ENCODE measurements at places on chromosomes 2 and 18.

DNA sequence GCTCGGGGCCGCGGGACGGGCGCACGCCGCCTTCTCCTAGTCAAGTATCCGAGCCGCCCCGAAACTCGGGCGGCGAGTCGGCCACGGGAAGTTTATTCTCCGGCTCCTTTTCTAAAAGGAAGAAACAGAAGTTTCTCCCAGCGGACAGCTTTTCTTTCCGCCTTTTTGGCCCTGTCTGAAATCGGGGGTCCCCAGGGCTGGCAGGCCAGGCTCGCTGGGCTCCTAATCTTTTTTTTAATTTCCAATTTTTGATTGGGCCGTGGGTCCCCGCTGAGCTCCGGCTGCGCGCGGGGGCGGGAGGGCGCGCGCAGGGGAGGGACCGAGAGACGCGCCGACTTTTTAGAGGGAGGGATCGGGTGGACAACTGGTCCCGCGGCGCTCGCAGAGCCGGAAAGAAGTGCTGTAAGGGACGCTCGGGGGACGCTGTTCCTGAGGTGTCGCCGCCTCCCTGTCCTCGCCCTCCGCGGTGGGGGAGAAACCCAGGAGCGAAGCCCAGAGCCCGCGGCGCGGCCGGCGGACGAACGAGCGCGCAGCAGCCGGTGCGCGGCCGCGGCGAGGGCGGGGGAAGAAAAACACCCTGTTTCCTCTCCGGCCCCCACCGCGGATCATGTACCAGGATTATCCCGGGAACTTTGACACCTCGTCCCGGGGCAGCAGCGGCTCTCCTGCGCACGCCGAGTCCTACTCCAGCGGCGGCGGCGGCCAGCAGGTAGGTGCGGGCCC lies 617 bp downstream of the FOSL2 start:
- peak; percentile 64 for DNase-seq

GRCh38 chr18:9531791-9532410 lies 56.6 kb downstream of the RALBP1 start:
- DNase-seq = no peak

GRCh38 chr2:48200620-48201293 lies 294.5 kb upstream of the FBXO11 start:
- no peak for DNase-seq

DNA sequence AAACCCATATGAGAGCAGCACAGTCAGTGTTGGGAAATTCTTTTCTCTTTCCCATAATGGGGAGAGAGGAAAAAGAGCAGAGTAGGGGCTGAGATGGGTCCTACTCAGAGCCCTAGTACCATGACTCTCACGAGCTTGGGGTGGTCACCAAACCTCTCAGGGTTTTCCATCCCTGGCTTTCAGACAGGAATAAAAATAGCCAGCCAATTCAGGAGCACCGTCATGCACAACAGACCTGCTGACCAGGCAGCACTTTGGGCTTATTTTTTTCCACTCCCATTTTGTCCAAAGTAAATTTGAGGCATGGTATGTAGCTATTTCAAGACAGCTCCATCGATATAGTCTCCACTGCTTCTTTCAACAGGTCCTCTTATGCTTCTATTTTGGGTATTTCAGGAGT lies 86.4 kb downstream of the TGFA start:
- DNase-seq = no peak

GRCh38 chr2:178650554-178650953 lies 156.7 kb downstream of the TTN start:
- no peak for DNase-seq

DNA sequence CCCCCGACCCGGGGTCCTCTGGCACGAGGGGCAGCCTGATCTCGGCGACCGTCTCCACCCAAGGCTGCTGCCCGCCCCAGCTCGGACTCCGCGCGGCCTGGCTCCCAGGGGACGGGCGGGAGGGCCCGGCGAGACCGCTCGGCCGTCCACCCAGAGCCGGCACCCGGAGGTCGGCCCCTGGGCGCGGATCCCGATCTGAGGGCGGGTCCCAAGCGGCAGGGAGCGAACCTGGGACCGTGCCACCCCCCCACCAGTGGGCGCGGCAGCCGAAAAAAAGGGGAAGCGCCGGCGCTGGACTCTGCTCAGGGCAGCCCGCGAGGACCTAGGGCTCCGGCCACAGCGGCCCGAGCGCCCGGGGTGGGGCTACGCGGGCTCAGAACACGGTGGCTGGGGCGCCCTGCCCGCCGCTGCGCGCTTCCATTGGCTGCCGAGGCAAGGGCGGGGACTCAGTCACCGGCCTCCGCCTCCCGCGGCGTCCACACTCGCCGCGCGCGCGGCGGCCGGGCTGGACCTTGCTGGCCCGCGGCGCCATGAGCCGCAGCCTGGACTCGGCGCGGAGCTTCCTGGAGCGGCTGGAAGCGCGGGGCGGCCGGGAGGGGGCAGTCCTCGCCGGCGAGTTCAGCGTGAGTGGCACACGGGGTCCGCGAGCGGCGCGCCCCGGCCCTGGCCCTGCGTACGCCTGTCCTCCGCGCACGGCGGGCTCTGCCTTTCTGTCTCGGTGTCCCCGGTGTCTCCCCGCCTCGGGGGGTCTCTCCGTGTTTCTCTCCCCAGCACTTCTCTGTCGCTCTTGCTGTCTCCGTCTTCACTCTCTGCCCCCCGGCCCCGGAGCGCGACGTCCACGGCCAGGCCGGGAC lies at the start of gene PTPN18:
TSS of gene PTPN18 (plus strand) at position 479 of the 854 bp plus-strand sequence. CDS start at position 531, 52 bp downstream.
- peak; percentile 71 for DNase-seq

DNA sequence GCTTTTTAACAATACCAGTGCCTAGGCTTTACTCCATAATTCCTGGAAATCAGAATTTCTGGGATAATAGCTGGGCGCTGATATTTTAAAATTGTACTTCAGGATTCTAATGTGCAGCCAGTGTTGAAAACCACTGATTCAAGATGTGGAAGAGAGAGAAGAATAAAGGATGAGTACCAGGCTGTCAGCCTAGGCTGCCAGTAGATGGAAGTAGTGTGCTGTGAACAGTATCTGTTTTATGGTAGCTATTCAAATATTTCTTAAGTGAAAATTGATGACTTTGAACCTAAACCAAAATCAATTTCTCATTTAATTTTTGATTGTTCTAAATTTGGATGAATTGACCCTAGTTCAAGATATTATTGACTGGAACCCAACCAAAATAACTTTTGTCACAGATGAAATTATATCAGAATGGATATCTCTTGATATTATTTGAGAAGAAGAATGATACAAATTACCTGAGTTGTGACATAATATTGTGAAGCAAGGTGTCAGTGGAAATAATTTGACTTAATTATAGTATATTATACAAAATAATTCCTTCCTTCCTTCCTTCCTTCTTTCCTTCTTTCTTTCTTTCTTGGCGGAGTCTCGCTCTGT lies 88.0 kb downstream of the COMMD1 start:
- DNase-seq = no peak

DNA sequence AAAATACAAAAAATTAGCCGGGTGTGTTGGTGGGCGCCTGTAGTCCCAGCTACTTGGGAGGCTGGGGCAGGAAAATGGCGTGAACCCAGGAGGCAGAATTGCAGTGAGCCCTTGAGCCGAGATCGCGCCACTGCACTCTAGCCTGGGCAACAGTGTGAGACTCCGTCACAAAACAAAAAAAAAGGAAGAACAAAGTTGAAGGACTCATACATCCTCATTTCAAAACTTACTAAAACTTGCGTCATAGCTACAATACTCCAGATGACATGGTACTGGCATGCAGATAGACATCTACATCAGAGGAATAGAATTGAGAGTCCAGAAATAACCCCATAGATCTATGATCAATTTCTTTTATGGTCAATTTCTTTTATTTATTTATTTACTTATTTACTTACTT lies 13.6 kb upstream of the CYP27C1 start:
- DNase-seq = no peak

DNA sequence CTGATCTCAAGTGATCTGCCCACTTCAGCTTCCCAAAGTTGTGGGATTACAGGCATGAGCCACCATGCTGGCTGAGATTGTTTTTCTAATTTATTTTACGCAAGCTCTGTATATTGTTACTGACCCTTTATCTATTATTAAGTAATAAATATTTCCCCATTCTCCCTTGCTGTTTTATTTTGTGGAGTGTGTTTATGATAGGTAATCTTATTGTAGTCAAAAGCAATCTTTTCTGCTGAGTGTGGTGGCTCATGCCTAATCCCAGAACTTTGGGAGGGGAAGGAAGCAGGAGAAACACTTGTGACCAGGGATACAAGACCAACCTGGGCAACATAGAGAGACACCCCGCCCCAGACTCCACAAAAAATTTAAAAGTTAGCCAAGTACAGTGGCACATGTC lies 55.2 kb upstream of the RTN4 start:
- no peak for DNase-seq

- DNase-seq = no peak
These were observed 127.8 kb upstream of the SIX3 start for GRCh38 chr2:44813658-44814057.

- DNase-seq = no peak
These were observed 120.5 kb upstream of the HS6ST1 start for GRCh38 chr2:128439031-128439790.

DNA sequence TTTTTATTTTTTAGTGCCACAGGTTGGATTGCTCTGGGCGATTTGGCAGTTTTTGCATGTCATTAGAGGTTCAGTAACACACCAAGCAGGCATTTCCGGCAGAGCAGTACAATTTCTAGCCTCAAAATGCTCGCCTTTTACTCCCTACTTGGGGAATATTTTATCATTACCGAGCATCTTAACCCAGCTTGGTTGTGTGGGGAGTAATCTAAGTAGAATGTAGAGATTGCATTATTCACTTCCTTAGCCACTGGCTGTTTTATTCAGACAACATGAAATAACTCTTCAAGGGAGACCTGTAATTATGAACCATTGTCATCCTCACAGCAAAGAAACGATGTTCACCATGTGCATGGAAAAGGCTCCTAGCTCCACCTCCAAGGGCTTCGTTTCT lies 13.1 kb downstream of the GRP start:
- DNase-seq = no peak

DNA sequence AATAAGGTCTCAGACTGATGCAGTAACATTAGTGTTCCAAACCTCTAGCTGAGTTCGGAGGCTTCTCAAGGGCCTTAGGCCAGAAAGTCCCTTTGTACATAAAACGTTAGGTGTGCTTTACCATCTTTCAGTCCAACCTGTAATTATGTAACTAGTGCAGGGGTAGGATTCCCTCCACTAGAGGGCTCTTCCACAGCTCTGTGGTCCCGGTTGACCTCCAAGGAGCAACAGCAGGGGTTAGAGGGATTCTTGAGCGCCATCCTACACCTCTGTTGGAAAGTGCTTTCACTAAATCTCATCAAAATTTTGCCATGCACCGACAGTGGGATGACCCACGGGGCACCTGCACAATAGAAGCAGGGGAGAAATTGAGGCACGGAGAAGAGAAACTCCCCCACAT lies 155.8 kb upstream of the LRP1B start:
- no peak for DNase-seq

DNA sequence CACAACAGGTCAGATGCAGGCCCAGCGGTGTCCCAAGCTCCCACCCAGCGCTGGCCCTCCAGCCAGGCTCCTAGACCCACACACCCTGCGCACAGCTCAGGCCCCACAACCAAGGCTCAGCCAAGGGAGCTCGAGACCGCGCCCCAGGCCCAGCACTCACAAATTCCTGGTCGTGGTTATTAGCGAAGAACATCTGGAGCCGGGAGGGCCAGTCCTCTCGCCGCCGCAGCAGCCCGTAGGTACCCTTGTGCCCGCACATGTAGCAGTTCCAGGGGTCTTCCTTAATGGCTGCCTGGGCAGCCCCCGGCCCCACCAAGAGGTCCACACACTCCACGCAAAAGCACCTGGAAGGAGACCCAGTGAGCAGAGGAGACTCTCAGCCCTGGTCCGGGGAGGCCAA lies 75.6 kb upstream of the POMC start:
- DNase-seq = no peak

DNA sequence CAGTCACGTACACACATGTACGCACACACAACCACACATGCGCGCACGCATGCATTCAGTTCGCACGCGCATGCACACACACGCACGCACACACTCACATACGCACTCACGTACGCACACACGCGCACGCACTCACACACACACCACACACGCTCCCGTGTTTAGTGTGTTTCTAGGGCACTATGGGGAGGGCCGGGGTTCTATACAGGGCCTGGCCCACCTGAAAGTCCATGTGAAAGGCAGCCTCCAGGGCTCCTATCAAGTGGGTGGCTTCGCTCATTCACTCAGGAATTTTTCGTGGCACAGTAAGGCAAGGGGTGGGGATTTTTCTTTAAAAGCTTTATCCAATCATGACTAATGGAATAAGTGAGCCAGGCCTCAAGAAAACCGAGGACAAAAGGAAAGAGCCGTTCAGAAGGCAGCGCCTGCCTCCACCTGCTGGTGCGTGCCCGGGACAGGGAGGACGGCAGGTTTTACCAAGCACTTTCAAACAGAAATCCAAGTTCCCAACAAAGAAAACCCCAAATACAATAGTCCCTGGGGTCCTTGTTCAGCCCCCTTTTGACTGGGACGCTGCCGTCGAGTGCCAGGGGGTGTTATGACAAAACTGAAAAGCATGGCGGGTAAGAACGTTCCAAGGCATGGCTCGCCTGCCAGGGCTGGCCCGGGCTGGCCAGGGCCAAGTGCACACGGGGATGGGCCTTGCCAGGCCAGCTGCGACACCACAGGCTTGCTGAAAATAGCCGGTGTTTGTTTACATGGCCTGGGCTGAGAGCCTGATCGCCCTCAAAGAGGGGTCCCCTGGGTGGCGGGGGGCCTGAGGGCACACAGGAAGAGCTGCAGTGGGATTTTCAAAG lies 110.0 kb downstream of the HDAC4 start:
- DNase-seq = no peak

DNA sequence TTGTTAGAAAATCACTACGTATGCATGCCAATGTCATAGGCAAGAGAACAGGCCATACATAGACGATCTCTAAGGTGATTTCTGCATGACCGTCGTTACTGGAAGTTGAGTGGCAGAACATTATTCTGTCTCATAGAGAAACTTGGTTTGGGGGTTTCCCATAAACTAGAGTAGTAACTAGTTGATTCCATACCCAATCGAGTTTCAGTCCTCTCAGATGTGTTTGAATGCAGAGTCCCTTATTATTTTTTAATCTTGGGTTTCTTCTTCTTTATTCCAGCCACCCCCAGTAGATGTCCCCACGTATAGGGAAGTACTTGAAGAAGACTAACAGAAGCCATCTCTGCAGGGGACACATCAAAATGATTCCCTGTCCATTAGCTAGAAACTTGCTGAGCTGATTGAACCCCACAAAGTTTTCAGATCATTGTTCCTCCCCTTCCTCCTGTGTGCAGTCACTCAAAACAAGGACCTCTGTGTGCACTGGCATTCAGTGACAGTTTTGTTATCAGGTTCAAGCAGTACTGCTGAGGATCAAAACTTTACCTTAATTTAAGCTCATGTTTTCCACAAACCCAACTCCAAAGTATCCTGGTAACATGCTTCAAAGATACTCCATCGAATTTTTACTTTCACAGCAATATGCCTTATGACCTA lies 68.4 kb upstream of the CDCA7 start:
- no peak for DNase-seq

GRCh38 chr18:80244956-80245730 lies 2.2 kb downstream of the PARD6G start:
- DNase-seq = no peak

GRCh38 chr18:28204154-28204553 lies 27.2 kb upstream of the CDH2 start:
- DNase-seq = no peak

DNA sequence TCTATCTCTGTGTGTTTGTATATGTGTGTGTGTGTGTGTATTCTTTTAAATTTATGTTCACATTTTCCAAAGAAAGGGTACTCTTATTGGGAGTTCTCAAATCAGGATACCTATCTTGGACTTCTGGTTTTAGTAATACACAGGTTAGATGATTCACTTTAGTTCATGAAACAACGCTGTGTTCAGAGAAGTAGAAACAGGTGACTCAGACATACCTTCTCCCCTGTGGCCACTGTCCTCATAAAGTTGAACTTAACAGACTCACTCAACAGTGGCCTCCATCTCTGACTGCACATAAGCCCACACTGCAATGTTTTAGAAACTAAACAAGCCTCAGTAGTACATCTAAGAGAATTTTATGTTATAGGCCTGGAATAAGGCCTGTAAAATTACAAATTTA lies 566.6 kb upstream of the VRK2 start:
- DNase-seq = no peak
